Fibroblast of the conjunctiva (primary cell): ENCODE measurements at places on chromosomes 11 and 22.

- DNase-seq: no peak
Measured at GRCh38 chr11:107044503-107044902, 26.2 kb upstream of the GUCY1A2 start.

DNA sequence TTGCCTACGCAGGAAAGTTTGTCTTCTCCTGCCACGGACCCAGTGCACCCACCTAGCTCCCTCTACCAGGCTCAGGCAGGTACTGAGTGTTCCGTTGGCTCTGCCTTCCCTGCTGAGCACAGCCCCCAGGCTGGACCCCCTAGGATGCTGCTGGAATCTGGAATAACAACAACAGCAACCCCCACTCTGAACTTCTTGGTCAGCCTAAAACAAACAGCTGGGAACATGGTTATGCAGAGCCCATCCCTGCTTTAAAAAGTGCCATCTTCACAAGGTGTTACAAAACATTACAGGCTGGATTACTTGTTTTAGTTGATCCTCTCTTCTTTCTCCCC, 1.8 kb downstream of the OPCML start:
- no peak for DNase-seq

DNA sequence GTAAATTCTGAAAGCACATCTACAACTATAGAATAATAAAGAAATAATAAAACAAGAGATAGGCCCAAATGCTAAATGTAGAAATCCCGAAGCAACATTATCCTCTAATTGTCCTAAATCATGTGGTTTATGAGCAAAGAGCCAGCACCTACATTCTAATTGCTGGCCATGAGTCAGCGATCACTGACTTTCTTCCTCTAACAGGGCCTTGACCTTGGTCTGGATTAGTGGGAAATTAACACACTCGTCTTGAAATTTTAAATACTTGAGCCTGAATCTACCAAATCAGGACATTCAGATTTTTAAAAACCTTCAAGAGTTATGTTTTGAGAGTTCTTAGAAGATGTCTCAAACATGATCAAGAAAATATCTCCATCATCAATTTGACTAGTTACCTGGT, 727.6 kb downstream of the METTL15 start:
- DNase-seq: no peak

GRCh38 chr11:45285930-45286632, at the start of gene SYT13:
TSS of gene SYT13 (minus strand) at chr11:45286341. CDS start at chr11:45286207, 134 bp downstream.
- no peak for DNase-seq

DNA sequence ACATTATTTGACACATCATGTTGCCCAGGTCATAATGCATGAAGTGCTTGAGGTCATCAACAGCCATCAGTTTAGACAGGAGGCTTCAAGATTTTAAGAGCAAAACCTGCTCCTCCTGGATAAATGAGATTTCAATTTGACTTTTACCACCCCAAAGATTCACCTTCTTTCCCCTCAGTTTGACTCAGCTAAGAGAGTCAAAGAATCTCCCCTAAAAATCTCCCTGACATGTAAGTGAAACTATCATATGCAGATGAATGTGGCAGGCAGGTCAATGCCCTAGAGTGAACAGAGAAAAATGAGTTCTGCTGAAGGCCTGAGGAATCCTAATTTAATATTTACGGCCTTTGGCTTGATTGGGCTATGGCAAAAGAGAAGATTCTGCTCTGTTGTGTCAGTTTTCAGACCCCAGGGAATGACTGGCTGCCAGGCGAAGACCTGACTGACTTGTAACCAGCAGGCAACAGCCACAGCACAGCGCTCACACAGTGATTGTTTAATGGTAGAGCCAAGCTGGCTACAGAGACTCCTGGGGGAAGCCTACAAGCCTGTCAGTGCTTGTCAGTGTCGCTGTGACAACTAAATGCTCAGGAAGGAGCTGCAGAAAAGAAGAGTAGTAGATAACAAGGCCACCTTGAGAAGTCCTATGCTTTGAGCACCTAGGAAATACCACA, 491.2 kb upstream of the LRRC4C start:
- DNase-seq: no peak
